ENCODE measurements at places on chromosomes 3 and 15.

DNA sequence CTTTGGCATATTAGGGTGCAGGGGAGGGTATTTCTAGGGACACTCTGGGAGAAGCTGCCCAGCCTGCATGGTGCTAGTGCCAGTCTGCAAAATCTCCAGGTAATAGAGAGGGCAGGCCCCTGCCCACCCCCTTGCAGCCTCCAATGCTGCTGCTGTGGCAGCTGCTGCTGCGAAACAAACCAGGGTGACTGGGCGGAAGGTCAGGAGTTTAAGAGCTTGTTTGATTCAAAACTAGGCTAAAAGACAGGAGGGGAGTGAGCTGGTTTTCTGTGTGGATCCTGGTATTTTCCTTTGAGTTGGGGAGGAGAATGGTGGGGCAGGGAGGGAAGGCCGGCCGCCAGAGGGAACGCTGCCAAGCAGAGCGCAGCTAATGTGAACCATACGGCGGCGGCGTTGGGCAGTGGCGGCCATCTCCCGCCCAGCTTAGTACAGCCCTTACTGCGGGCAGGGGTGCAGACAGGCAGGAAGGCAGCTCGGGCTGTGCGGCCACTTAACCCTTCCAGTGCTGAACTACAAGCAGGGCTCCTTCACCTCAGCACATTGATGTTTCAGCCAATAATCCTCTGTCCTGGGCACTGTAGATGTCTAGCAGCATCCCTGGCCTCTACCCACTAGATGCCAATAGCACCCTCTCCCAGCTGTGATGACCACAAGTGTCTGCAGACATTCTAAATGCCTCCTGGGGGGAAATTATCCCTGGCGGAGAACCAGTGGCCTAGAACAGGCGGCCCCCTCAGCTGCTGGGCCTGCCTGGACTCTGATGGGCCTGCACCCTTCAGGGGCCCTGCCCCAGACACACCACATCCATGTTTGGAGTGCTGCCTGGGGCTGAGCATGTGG, 125.7 kb downstream of the EEFSEC start:
- DNase-seq: peak; percentile 87

- DNase-seq: no peak
Observed at GRCh38 chr15:100986158-100986896, 67.2 kb downstream of the LRRK1 start.

GRCh38 chr3:6260551-6261191, 600.2 kb upstream of the GRM7 start:
- DNase-seq: no peak

GRCh38 chr3:6803619-6804018, 57.3 kb upstream of the GRM7 start:
- no peak for DNase-seq

DNA sequence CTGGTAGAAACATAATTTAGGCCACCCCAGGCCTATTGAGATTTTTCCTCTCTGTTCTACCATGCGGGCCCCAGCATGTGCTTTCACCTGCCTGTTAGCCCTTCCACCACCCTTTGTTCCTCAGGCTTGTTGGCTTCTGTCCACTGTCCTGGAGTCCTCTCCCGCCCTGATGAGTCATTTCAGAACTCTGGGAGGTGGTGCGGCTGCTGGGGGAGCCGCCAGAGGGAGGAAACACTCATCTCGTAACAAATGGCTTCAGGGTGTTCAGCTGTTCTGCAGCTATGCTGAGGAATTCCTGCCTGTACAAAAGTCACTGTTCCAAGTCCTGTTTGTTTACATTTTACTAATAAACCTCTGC, 36.3 kb downstream of the LRTM1 start:
- DNase-seq: peak; percentile 93

DNA sequence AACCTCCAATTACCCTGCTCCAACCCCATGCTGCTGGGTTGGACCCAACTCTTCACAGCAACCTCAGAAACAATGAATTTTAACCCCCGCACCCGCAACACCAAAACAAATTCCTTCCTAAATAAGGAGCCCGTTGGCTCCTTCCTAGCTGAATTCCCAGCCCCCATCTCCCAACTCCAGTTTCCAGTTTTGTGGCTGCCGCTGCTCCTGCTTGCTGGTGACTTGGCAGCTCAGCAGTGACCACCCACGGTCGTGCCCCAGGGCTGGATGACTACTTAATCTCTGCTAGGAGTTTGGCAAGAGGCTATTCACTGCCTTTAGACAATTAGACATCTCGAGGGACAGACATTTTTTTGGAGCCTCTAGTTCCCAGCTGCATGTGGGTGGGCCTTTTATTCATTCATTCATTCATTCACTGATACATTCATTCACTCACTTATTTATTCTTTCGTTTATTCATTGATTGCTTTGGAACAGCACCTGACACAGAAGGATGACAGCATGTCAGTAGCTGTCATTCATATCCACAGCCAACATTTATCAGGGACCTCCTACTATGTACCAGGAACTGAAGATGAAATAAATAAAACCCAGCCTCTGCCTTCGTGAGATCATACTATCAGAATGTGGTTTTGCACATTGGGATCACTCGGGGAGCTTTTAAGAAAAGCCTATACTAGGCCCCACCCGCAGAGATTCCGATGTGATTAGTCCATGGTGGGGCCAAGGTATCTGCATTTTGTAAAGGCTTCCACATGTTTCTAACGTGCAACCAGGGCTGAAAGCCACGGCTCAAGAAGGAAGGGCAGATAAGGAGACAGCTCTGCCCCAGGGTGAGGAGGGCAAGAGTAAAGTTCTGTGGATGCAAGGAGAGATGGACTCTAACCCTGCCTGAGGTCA, 256.5 kb downstream of the SHQ1 start:
- peak; percentile 76 for DNase-seq

DNA sequence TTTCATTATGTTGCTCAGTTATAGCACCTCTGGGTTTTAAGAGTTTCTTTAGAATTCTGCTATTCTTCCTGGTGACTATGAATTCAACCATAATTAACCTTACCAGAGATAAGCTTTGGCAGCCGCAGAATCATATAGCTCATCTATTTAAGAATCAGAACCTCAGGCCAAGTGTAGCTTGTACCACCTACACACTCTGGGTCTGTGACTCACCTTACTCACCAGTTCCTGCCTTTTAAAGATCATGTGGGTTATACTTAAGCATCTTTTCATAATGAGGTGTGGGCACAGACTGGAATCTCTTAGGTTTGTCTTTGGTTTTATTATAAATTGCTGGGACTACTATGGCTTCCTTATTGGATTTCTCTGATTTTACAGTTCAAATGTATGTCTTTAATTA, 21.9 kb downstream of the CDV3 start:
- no peak for DNase-seq

DNA sequence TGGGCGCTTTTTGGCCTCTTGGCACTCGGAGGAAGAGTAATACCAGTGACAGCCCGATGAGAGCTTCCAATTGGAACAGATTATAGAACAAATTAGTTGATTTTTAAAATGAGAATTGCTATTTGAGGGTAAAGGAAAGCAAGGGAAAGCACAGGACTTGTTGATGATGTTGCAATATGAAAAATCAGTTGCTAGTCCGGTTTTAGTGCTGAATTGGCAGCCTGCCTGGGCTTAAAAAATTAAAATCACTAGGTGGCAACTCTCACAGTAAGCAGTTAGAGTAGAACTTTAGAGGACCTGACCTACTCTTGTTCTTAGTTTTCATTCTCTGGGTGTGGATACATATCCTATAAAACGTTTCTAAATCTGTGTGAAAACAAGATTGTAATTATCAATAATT, 2.1 kb upstream of the SCAANT1 start:
- peak; percentile 29 for DNase-seq

- no peak for DNase-seq
Observed at GRCh38 chr3:2204054-2204453, 105.4 kb downstream of the CNTN4 start.

DNA sequence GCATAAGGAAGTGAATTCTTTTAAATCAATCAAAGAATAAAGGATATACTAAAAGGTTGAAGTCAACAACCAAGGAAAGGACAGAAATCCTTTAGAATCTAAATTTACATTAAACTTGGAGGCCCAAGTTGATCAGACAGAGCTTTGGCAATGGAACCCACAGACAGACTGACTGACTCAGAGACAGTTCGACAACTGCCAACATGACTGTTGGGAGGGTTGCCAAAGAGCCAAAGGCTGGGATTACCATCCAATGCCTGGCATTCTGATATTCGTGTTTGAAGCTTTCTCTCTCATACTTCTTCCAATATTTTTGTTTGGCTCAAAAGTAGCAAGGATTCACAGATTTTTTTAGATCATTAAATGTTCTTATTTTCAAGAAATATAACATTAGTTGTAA, 406.1 kb downstream of the PLCL2 start:
- no peak for DNase-seq

- DNase-seq: no peak
Observed at GRCh38 chr15:68487087-68487843, 55.3 kb upstream of the ITGA11 start.

DNA sequence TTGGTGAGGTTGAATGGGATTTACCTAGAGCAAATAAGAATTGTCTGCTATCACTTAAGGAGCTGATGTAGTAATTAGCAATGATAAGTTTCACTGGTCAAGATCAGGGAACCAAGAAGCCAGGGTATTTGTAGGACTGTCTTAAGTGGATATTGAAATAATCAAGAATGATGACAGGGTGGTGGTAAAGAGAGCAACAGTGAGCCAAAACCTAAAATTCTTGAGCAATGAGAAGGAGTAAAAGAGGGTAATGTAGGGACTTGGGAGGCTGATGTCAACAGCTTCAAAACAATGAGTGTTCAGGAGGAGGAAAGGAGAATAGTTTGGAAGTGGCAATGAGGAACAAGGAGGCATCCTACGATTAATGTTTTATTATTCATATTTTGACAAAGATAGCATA, 31.5 kb upstream of the SLC2A2 start:
- DNase-seq: no peak

DNA sequence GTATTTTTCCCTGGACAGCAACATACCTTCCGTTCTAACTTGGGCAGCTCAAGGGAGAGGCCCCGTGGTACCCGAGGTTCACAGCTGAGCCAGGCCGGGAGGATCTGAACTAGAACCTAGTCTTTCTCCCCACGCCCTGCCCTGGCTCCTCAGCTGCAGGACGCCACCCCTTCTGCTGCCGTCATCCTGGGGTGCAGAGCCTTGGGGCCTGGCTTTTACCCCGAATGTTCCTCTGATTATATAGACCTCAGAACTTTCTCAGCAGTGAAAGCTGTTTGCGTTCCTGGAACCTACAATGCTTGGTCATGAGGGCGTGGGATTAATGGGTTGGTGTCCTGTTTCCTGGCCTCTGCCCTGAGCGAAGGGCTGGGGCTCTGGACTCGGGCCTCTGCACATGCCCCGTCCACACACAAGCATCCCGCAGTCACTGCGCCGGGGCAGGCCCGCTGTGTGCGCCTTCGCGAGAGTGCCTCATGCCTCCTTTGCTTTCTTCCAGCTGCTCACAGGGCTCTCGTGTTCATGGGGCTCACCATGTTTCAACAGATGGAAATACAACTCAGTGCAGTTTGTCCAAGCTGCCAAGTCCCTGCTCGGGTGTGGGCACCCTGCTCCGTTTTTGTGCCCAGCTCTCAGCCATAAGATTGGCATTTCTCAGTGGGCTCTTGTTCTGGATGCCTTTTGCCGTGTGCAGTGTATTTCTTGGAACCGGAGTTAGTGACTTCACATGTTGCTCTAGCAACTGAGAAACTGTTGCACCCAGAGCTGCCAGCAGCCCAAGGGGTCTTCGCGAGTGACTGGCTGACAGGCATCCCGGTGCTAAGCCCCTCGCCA, 20.4 kb downstream of the SYNM start:
- DNase-seq: no peak

DNA sequence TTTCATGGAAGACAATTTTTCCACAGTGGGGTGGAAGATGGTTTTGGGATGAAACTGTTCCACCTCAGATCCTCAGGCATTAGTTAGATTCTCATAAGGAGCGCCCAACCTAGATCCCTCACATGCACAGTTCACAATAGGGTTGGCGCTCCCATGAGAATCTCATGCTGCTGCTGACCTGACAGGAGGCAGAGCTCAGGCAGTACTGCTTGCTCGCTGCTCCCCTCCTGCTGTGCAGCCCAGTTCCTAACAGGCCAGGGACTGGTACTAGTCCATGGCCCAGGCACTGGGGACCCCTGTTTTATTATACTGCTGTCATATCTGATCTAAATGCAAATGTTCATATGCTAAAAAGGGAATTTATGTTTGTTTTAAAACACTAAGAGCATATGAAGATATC, 9.8 kb upstream of the GRK7 start:
- no peak for DNase-seq
